Stimulated activated CD4-positive, alpha-beta T cell treated with anti-CD3 and anti-CD28 coated beads, TNF-alpha, amount 100 ng/mL, for 48 hours (primary cell): ENCODE measurements at places on chromosomes 5 and 9.

- no peak for DNase-seq
Observed at GRCh38 chr5:95883185-95884016, 60.9 kb upstream of the GLRX start.

DNA sequence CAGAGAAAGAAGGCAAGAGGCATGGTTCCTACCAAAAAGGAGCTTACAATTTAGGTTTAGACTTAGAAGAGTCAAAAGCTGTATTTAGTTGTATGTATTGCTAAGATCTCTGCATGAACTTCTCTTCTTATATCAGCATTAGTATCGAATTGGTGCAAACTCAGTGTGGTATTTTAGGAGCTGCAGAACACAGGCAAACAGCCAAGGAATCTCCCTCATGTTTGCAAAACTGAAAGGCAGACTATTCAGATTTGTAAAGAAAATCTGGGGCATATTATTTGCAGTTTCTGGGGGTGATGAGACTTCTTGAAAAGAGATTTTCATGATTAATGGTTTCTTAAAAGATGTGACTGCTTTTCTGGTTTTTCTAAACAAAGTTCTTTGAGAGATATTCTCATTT, 252.7 kb downstream of the CEMIP2 start:
- no peak for DNase-seq

DNA sequence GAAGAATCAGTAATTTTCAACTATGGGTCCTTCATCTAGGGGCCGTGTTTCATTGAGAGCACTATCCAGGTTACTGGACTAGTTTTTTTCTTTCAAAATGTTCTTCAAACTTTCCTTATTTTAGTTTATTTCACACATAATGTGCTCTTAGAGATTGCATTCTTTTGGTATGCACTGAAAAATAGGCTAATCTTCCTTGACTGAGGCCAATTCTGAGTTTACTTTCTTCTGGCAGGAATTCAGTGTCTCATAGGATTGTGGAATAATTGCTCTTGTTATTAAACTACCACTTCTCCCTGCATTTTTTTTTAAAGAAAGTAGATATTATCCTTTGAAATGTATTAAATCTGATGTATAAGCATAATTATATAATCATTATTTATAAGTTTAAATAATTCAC, 624.5 kb downstream of the RAB3C start:
- no peak for DNase-seq

- no peak for DNase-seq
Observed at GRCh38 chr9:113775749-113776148, 100.4 kb upstream of the ZNF618 start.

DNA sequence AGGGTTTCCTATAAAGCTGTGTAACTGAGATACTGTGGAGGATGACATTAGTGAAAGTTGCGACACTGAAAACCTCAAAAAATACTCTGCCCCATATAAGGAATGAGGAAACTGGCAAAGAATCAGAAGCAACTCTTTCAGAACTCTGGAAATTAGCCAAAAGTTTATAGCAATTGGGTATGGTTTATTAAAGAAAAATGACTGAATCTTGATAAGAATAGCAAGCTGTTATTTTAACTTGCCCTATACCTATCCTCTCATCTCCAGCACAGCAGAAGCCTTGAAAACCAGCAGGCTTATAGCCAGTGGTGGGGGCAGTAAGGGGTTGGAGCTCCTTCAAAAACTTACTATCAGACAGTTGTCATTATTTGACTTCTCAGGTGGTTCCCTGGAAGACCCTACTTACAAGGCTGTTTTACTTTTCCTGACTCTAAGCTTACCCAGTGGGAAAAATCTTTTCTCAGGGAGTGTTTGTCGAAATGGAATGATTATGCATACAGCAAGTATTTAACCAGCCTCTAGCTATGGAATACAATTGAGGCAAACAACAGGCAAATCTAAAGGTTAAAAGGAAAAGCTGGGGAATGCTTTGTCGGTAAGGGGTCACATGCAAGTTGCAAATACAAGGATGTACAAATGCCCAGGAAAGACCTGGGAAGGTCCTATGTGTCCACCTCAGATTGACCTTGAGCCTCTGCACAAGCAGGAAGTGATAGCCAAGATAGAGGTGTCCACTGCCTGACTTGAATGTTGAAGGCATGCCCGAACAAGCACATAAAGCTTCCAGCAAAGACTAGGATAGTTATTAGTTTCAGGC, 21.0 kb upstream of the FAM151B start:
- DNase-seq = no peak
